Stimulated activated CD8-positive, alpha-beta memory T cell treated with anti-CD3 and anti-CD28 coated beads, Interleukin-15, amount 100 ng/mL, for 24 hours (primary cell): ENCODE measurements at places on chromosomes 6 and 20.

DNA sequence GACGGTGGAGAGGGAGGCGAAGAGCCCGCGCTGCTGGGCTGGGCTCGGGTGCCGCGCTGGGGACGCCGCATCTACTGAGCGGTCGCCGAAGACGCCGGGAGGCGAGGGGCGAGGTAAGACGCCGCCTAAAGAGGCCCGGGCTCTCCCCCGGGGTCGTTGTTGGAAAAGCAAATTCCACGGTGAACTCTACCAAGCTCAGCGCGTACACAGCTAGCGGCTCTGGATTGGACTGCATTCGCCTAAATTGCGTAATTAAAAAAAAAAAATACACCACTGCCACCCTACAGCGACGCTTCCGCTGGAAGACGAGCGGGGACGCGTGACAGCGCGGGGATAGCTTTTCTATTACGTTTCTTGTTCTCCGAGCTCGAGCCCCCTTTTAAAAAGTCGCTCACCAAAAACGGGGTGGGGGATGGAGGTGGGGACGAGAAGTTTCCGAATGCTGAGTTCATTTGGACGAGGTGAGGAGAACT, 92.0 kb upstream of the PRDM1 start:
- no peak for DNase-seq

DNA sequence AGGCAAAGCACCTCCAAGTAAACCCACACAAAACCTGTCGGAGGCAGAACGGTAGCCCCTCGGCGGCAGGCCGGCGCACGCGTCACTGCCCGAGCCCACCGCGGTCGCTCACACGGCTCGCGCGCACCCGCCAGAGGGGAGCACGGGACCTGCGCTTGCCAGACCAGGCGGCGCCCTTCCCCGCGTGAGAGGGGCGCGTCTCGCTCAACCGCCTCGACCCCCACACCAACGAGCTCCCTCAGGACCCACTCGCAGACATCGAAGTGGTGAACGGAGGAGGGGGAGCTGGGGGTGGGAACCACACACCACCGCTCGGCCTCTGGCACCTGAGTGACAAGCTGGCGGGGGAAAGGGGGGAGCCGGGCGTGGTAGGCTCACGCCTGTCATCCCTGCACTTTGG, 1513.4 kb upstream of the DEFB115 start:
- DNase-seq = no peak

- no peak for DNase-seq
Measured at GRCh38 chr20:32943490-32944052, 60.7 kb downstream of the SUN5 start.

DNA sequence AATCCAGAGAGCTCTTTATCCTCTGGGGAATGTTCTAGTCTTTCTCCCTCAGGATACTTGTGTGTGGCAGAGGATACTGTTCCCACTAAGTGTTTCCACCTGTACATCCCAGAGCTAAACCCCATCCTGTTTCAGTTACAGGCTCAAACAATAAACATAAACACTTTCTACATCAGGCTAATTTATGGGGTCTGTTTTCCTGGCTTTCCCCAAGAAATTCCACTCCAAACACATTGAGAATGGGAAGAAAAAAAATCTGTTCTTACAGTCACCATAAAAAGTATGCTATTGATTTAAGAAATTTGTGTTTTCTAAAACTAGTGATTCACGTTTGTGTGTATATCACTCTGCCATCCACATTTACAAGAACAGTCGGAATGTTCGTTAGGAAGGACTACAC, 293.9 kb upstream of the FOXQ1 start:
- DNase-seq = no peak

- DNase-seq = no peak
Measured at GRCh38 chr6:72042088-72042487, 155.7 kb downstream of the RIMS1 start.

GRCh38 chr6:38370653-38371601, 268.8 kb downstream of the BTBD9 start:
- DNase-seq = no peak
